Amniotic epithelial cell (primary cell): ENCODE measurements at places on chromosomes 1 and 21.

- DNase-seq, result no peak
Measured at GRCh38 chr21:39096754-39097153, 86.5 kb downstream of the PSMG1 start.

DNA sequence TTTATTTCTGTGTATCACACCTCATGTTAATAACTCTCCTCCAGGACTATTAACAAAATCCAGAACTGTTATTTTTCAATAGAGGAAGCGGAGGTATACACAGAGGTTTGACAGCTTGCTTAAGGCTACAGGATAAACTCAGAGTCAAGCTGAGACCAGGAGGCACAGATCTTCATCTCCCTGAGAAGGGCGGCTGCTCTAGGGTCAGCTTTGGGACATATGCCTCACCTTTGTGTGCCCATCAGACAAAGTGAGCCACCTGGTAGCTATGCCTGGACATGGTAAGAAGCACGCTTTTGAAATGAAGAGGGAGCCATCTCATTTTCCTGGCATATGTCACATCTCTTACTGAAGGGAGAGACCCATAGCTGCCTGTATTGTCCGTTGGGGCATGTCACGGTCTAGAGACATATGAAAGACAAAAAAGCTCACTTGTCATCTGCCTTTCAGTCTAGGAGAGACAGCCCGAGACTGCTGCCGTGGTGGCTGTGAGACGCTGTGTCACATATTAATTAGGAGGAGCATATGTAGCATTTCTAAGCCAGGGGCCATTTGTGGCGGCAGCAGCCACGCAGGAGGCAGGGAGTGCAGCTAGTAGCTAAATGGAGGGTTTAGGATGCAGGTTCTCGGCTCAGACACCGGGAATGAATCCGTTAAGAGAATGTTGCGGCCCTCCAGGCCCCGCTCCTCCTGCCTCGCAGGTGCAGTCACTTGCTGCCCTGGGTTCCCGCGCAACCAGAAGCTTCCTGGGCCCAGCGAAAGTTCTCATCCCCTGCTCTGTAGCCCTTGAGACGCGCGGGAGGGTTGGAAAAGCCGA lies 161.3 kb upstream of the C1orf21 start:
- no peak for DNase-seq

GRCh38 chr21:42942244-42942643 lies 16.8 kb upstream of the ERVH48-1 start:
- DNase-seq, result no peak

DNA sequence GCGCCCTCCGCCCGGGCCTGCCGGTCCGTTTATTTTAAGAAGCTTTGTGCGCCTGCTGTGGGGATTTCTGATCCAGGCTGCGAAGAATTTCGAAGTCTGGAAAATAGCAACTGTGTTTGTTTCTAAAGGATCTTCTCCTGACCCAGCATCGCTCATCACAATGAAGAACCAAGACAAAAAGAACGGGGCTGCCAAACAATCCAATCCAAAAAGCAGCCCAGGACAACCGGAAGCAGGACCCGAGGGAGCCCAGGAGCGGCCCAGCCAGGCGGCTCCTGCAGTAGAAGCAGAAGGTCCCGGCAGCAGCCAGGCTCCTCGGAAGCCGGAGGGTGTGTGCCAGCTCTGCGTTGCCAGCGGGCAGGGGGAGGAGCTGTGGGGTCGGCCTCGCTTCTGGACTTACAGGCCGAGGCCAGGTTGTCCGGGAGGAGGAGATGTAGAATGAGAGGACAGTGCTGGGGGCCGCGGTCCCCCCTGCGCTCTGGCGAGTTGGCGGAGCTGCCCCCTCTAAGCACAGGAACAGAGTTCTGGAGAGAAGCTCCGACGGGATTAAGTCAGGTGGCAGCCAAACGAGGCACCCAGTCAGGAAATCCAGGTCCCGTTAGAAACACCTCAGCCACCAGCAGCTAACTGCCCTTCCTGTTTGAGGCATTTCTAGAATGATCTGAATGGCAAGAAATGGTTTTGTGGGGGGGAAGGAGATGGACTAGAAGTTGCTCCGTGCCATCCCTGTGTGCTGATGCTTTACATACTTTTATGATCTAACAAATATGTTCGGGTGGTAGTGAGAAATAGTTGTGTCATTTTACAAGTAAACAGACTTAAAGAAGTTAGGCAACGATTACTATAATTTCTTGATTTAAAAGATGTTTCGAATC lies 948 bp downstream of the TXLNA start:
- DNase-seq, result peak; percentile 73

DNA sequence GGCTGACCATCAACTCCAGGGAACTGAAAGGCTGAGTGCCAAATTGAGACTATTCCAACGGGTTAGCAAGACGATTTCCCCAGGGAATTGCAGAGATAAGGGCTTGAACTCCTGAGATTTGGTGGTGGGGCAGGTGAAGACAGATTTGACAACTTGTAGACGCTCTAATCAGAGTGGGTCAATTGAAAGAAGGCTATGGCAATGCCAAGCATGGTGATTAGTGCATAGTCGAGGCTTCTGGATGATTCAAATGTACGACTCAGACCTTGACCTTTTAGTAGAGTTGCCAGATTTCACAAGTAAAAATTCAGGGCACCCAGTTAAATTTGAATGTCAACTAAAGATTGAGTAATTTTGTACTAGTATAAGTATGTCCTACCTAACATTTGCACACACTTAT lies 302.1 kb upstream of the SPAG17 start:
- DNase-seq, result no peak

- no peak for DNase-seq
Measured at GRCh38 chr1:115351143-115351542, 13.1 kb upstream of the NGF start.

- DNase-seq, result no peak
Measured at GRCh38 chr21:46248422-46248782, 19.8 kb upstream of the LSS start.

DNA sequence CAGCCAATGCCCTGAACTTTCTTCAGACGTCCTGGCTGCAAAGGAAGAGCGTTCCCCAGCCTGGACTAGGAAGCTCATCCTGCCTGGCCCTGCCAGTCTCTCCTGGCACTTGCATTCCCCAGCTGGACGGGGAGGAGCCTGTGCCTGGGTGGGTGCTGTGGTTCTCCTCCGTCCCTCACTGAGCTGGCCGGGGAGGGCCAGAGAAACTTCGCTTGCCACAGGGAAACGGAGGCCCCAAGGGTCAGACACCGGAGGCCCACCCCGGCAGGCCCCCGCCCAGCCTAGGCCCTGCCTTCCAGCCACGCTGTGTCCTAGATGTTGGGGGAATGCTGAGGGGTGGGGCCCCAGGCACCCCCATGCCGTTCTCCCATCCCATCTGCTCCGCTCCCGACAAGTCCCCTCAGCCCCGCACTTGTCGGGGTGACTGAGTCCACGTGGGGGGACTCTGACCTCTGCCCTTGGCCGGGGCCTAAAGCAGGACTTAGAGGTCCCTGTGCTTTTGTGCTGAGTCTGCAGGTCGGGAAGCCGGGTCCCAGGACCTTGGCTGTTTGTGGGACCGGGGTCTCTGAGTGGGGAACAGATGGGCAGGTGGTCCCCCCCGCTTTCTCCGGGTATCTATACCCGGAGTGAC lies 4.8 kb downstream of the FTCD start:
- DNase-seq, result no peak

DNA sequence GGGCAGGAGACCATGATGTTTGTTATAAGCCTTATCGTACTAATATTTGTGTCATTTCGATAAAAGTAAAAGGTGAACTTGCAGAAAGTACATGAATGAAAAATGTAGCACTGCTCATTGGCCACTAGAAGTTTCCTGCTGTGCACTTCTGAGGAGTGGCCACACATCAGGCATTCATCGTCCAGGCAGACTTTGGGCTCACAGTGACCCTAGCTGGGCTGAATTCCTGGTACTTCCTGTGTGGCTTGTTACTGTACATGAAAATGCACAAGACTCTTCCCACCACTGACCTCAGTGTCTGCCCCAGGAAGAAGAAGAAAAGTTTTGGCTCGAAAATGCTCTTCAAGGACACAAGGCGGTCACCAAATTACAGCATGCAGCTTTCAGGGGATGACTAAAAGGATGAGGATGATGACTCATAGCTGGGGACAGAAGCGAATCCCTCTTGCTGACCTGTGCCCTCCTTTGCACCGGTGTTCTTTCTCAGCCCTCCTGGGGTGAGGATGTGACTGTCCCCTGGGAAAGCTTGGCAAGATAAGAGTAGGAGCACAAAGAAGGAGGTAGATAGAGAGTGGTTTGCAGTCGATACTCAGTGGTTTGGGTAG lies 252.4 kb upstream of the KAZN start:
- DNase-seq, result no peak

- DNase-seq, result peak; percentile 51
Measured at GRCh38 chr1:111399792-111400610, 27.5 kb downstream of the OVGP1 start.

DNA sequence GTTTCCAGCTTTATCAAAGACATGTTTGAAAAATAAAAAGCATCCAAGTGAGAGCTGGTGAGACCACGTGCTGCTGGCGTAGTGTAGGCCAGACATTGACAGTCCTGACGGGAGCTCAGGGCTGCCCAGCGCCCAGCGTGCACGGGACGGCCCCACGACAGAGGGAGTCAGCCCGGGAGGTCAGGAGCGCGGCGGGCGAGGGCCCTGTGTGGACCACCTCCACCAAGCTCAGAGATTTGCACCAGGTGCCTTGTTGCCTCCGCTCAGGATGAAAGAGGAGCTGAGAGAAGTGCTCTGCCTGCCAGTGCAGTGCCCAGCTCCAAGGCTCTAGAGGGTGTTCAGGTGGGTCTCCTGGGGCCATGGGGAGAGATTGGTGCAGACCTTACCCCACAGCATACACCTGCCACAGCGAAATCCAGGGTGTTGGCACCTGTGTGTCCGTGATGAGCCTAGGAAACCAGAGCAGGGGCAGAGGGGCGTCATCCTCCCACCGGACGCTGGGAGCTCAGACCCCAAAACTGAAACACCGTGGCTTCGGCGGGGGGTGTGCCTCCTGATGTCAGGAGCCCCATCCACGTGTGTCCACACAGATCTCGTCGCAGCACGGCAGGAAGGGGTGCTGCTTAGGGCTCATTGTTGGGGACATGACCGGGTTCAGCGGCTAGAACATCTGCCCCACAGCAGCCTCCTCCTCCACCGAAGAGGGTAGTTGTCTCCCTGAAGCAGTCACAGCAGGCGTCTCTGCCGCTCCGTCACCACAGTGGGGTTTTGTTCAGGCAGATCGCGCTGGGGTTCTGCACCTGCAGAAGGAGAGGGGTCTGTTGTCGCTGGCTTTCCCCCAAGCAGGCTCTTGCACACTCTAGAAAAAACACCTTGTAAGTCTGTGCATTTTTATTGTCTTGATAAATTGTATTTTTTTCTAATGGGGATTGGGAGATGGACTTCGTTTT lies 64.2 kb downstream of the POFUT2 start:
- DNase-seq, result no peak

- DNase-seq, result no peak
Measured at GRCh38 chr1:94335447-94335846, 82.7 kb upstream of the ABCD3 start.

GRCh38 chr1:160837558-160838205 lies 25.0 kb downstream of the CD244 start:
- peak; percentile 37 for DNase-seq

- DNase-seq, result peak; percentile 68
Measured at GRCh38 chr1:196407358-196408051, 200.7 kb downstream of the KCNT2 start.

- no peak for DNase-seq
Measured at GRCh38 chr1:76921590-76921989, 54.3 kb downstream of the ST6GALNAC5 start.

DNA sequence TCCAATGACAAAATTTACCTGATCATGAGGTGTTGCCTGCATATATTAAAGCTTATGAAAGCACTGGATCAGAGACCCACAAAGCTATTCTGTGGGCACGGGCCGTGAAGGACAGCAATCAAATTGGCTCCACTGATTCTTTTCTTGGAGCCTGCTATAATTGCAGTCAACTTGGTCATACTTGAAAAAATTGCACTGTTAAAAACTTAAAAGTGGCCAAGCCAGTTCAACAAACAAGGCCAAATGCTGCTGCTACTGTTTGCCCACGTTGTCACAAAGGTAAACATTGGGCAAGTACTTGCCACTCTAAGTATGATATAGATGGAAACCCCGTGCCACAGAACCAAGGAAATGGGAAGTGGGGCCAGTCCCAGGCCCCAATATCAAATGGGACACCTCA lies 37.8 kb downstream of the CYP4A11 start:
- DNase-seq, result no peak

DNA sequence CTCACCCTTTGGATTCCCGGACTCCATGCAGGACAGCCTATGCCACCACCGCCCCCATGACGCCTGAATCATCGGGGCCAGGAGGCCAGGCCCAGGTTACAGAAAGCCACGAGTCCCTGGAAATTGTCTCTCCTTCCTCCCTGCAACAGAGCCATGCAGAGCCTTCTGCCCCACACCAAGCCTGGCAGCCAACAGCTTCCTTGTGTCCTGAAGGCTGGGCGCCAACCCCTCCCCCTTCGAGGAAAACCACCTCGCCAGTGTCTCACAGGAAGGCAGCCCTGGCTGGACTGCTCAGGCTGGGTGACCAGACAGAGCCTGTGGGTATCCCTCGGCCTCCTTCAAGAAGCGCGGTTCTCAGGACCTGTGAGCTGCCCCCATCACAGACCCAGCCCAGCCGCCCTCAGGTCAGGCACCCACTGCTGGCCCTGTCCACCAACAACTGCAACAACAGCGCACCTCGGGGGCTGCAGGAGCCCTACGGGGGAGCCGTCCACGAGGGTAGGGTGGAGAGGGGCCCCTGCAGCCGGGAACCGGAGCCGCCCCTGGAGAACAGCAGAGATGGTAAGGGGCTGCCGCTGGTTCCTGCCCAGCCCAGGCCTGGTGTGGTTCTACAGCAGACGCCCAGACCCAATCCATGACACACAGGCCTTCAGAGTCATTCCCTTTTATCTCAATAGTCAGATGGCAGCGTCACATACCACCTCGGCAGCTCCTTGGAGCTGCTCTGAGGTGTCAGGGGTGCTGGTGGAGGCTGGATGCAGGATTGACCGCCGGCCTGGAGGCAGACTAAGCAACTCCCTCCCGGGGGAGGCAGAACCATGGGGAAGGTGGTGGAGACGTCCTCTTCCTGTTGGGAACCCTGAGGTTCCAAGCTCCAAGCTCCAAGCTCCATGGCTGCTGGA lies 23.7 kb downstream of the KIAA1614 start:
- DNase-seq, result no peak

- no peak for DNase-seq
Measured at GRCh38 chr21:33151941-33152731, 77.6 kb upstream of the IFNAR2 start.

DNA sequence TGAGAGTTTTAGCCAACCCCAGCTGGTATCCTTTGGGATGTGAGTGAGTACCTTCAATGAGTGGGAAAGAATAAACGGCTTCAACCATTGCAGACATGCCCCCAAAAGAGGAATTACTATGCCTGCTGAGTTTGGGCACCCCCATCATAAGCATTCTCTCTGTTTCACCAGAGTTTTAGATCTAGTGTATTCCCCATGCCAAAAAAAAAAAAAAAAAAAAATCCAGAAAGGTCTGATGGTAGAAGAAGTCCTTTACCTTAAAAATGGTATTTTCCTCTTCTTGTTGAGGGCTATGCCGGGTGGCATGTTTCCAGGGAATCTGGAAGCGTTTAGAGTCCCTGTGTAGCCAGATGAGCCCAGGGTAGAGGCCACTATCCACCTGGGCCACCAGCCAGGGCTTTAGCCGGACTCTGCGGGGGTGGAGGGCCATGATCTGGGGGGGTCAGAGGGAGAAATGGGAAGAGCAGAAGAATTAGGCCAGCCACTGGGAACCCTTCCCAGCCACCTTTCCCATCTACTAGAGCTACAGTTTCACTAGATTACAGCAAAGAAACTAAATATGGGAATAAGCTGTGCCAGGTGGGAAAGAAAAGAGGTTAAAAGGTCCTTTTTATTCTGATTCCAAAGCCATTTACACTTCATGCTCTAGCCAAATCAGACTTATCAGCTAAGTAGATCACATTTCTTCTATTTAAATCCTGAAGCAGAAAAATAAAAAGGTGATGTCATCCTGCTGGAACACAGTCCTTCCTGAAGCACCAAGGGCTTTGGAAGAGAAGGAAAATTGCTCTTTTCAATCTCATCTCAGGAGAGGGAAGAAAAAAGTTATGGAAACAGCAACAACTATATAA lies 4.7 kb downstream of the IRF6 start:
- no peak for DNase-seq
